ENCODE measurements at places on chromosomes 5 and 9.

DNA sequence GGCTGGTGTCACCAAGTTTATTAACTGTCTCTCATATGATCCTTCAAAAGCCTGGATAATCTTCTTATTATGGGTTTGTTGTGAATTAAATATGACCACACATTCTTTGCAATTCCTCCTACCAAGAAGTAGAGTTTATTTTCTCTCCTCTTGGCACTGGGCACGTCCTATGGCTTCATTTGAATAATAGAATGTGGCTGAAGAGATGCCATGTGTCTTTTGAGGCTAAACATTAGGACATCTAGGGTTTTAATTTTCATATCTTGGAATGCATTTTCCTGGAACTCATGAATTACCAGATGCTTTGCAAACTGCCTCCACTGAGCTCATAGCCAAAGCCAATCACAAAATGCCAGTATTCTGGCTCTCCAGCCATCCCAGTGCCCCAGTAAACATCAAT, 19.9 kb upstream of the SCGB3A2 start:
- no peak for DNase-seq

- no peak for DNase-seq
Observed at GRCh38 chr9:137916540-137916939, 39.0 kb downstream of the CACNA1B start.

- DNase-seq, result no peak
Observed at GRCh38 chr5:165705960-165706359, 2200.5 kb downstream of the MAT2B start.

GRCh38 chr5:98016771-98017170, 756.7 kb upstream of the RGMB start:
- DNase-seq, result no peak

GRCh38 chr9:3947859-3948438, 351.9 kb downstream of the GLIS3 start:
- DNase-seq, result no peak

GRCh38 chr5:139637438-139638089, 10.6 kb upstream of the CXXC5 start:
- peak; percentile 48 for DNase-seq

GRCh38 chr5:110716247-110717245, 9.9 kb downstream of the TMEM232 start:
- DNase-seq, result no peak

DNA sequence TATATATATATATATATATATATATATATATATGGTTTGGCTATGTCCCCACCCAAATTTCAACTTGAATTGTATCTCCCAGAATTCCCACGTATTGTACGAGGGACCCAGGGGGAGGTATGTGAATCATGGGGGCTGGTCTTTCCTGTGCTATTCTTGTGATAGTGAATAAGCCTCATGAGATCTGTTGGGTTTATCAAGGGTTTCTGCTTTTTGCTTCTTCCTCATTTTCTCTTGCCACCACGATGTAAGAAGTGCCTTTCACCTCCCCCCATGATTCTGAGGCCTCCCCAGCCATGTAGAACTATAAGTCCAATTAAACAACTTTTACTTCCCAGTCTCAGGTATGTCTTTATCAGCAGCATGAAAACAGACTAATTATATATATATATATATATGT, 52.3 kb upstream of the ADAMTS2 start:
- DNase-seq, result no peak

DNA sequence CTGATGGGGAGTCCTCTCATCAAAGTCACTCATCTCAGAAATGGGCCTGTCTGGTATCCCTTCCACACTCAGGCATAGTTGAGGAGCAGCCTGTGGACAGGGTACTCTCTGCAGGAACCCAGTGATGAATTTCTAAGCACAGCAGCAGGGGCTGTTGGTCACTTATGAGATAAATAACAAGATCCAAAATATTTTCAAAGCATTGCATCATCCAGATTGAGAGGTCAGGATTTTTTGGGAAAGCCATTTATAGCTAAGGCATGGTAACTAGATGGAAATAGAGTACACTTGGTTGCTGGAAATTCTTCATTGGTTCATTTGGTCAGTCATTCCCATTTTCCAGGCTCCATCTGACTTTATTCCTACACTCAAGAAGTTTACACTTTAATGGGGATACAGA, 246.8 kb upstream of the RAI14 start:
- no peak for DNase-seq

- no peak for DNase-seq
Observed at GRCh38 chr9:88052321-88052965, 78.1 kb upstream of the CDK20 start.

- no peak for DNase-seq
Observed at GRCh38 chr5:26791021-26791420, 247.4 kb downstream of the CDH9 start.

- DNase-seq, result no peak
Observed at GRCh38 chr9:21903380-21903965, 90.7 kb downstream of the CDKN2A start.

GRCh38 chr9:38339087-38339486, 53.4 kb upstream of the ALDH1B1 start:
- DNase-seq, result no peak

- DNase-seq, result no peak
Observed at GRCh38 chr5:43110606-43111170, 10.0 kb upstream of the ZNF131 start.

DNA sequence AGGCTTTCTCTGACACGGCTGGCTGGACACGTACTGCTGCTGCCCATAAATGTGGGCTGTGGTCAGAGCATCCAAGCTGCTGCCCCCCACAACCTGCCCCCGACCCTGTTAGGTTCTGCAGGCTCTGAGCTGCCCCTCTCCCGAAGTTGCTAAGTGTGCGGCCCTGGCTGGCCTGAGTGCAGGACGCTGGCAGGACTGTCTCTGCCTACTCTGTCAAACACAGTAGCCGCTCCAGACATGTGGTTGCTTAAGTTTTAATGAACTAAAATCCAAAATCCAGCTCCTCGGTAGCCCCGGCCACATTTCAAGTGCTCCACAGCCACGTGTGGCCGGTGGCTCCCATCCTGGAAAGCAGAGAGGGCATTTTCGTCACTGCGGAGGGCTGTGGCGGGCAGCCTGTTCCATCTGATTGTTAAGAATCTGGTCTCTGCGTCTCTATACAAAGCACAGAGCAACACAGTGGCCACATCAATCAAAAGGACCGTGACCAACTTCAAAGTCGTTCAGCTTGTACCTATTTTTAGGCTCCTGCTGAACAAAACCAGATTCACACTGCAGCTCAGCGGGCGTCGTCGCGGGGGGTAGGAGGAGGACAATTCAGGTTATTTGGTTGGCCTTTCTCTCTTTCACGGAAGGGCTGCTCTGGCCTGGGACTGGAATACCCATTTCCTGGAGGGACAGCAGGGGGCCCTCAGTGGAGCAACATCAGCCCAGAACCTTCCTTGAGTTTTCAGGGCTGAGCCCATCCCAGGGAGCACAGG, 68.9 kb downstream of the PTCH1 start:
- no peak for DNase-seq

DNA sequence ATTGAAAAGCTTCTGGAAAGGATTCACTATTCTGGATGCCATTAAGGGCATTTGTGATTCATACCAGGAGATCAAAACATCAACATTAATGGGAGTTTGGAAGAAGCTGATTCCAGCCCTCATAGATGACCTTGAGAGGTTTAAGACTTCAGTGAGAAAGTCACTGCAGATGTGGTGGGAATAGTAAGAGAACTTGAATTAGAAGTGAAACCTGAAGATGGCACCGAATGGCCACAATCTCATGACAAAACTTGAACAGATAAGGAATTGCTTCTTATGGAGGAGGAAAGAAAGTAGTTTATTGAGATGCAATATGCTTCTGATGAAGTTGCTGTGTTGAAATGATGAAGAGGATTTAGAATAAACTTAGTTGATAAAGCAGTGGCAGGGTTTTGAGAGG, 254.6 kb upstream of the SLC24A2 start:
- DNase-seq, result no peak

DNA sequence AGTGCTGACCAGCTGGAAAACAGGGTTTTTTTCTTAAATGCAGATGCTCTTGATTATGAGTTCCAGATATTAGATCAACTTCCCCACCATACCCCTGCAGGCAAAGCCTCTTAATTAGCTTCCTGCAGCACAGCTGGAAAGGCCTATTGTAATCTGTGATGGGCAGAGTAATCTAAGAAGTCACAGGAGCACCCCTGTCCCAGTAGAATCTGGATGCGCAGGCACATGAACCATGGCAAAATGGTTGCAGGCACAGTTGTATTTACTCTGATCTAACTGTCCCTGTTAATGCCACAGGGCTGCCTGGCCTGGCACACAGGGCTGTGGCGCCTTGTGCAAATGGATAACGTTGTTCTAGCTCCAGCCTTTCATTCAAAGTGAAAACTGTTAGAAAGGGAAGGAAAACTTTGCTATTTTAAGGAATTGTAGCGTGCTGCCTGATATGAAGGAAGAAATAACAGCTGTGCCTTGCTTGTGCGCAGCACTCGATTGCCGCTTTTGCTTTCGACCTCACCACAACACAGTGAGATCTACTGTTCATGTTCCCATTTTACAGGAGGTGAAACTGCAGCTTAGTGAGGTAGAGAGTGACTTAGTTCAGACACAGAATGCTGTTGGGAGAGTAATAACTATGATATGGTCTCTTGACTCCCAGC, 2.3 kb downstream of the TGFBI start:
- DNase-seq, result no peak

- peak; percentile 32 for DNase-seq
Observed at GRCh38 chr5:78985725-78986223, 664 bp upstream of the ARSB start.

DNA sequence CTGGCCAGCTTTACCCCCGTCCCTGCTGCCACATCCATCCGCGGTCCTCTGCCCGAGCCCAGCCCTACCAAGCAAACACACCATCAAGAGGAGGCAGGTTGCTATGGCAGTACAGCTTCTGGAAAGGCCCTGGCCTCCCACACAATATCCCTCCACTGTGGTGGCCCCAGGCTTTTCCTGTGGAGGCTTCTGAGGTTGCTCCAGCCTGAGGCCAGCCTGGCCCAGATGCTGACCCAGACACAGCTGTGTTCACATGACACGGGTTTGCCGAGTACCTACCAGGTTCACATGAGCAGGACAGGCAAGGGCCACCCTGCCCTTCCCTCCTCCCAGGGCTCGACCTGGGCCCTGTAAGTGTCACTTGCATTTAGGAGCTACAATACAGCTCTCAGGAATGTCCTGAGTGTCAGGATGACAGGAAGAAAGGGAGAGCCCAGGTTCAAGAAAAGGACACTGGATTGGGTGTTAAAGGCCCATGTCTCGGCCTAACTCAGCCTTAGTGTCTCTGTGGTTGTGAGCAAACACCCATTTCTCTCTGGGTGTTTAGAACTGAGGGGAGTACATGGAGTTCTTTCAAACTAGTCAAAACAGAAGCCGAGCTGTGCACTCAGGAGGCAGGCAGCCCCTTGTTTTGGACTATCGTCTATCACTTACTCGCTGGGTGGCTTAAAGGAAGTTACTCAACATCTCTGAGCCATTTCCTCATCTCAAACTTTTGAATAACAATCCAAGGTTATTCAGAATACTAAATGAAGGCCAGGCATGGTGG, 40.2 kb downstream of the NAIF1 start:
- DNase-seq, result no peak

DNA sequence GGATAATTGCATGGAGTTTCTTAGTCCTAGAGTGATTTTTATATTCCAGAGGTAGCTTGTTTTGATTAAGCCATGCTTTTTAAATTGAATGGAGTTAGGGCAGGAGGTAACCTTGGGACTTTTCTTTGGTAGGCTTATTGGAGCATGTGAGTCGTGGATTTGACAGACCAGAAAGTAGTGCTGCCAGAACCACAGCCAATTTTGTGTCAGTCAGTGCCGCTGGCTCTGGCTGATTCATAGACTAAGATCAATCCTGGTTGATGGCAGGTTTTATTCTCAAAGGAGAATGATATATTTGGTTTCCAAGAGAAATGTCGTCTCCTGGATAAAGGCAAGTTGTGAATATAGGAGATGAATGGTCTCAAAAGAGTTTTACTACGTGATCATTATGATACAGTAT, 20.3 kb downstream of the RAI14 start:
- DNase-seq, result no peak

DNA sequence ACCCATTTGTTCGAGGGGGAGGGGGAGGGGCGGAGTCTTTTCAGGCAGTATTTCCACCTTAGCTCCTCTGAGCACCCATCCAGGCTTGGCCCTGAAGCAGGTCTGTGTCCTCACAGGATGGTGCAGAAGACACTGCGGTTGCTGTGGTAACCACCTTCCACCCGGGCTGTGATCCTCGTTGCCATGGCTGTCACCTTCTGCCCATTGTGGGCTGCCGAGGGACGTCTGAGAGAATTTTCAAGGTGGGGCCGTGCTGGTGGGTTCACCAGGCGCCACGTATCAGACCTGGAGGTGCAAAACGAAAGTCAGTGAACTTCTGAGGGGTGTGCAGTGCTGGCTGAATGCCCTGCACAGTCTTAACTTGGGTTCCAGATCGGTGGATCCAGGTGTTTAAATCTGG, 26.7 kb downstream of the POLR1E start:
- DNase-seq, result no peak

DNA sequence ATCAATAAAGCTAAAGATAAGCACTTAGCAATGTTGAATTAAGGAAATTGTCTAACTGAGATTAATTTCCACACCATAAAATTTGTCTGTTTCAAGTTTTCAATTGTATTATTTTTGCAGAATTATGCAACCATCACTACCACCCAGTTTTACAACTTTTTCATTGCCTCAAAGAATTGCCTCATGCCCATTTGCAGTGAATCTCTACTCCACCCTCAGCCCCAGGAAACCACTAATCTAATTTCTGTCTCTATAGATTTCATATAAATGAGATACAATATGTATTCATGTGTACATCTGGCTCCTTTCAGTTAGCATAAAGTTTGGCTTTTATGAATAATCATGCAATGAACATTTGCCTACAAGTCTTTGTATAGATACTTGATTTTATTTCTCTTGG, 72.9 kb downstream of the PTCD2 start:
- no peak for DNase-seq

- DNase-seq, result no peak
Observed at GRCh38 chr5:318931-319601, 2.4 kb upstream of the AHRR start.

GRCh38 chr5:2186472-2187015, 303.8 kb upstream of the IRX4 start:
- DNase-seq, result no peak

GRCh38 chr9:94824913-94825610, 98.6 kb downstream of the AOPEP start:
- no peak for DNase-seq

- peak; percentile 53 for DNase-seq
Observed at GRCh38 chr5:141876628-141877355, 1.4 kb downstream of the PCDH1 start.

- DNase-seq, result no peak
Observed at GRCh38 chr5:148912714-148913398, 86.4 kb downstream of the ADRB2 start.

GRCh38 chr5:153630546-153630945, 140.1 kb downstream of the GRIA1 start:
- no peak for DNase-seq

Data from NCI-H510A treated with DMSO at 0.1 percent for 48 hours (cell line).